Hypothalamus (tissue), 51 donors: ENCODE measurements at places on chromosomes 1 and 21.

- no peak for DNase-seq
These were observed 393.1 kb downstream of the BRINP3 start for GRCh38 chr1:190084552-190084951.

DNA sequence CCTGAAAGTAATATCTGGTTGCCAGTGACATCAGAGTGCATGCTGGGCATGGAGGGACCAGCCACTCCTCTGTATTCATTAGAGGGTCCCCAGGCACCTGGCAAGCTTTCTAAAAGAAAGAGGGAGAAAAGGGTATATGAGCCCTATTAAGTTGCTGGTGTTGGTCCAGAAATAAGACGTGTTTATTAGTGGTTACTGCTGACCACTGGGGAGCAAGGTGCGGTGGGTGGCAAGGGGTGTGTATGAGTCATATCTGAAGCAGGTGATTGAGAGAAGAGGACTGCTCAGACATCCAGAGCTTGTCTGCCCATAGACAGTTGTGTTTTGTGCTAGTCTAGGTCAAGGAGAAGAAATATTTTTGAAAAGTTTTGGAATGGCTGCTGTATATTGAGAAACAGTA is 298.1 kb downstream of the TM2D1 start:
- DNase-seq, result no peak

GRCh38 chr1:238485057-238485911 is 594.6 kb upstream of the ZP4 start:
- DNase-seq, result no peak

DNA sequence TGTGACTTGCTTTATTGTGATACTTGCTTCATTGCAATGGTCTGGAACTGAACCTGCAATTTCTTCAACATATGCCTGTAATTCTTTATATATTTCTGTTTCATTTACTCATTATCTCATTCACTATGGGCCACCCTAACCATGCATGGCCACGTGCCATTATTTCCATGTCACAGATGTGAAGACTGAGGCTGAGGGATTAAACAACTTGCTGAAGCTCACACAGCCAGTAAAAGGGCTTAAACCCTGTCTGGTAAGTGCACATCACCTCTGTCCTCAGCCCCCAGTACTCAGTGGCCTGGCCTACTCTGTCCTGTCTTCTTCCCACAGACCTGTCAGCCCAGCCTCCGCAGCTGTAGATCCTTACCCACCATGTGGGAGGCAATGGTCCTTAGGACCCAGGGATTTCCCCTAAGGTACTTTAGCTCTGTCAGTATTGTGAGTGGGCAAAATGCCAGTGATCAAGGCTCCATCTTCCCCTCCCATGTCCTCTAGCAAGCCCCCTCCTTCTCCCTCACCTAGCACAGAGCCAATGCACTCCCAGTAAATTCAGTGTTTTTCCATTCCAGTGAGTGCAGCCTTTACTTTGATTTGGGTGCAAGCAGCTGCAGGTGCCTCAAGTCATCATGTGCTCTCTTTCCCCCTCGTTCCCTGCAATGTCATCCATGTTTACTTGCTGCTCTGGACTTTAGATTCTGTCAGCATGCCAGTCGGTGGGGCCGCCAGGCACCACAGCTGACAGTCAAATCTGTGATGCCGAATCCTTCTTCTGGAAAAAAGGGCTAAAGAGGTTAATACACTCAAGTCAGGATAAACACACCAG is 228.2 kb upstream of the PROX1 start:
- DNase-seq, result no peak
